ENCODE measurements at places on chromosomes 2 and 18.

GRCh38 chr2:37721201-37721560 is 49.7 kb upstream of the CDC42EP3 start:
- no peak overlapping the region for H3K4me3 ChIP-seq
- H3K36me3 ChIP-seq: no peaks in the 10 kb centered on the region
- DNase-seq: no peak
- no peak overlapping the region for H3K27ac ChIP-seq
- H3K27me3 ChIP-seq: peaks cover 14% of the 10 kb centered on the region

GRCh38 chr2:195428673-195429072 is 228.4 kb upstream of the SLC39A10 start:
- H3K27me3 ChIP-seq: no peaks in the 10 kb centered on the region
- peaks cover 4% of the 10 kb centered on the region for H3K36me3 ChIP-seq
- H3K27ac ChIP-seq: no peak overlapping the region

GRCh38 chr2:215914054-215914776 is 99.1 kb downstream of the MREG start:
- H3K4me3 ChIP-seq: no peak overlapping the region
- no peak overlapping the region for H3K27ac ChIP-seq
- H3K36me3 ChIP-seq: no peaks in the 10 kb centered on the region
- no peak for DNase-seq
- H3K27me3 ChIP-seq: peaks cover 9% of the 10 kb centered on the region

- peaks cover 7% of the 10 kb centered on the region for H3K36me3 ChIP-seq
- H3K4me3 ChIP-seq: no peak overlapping the region
- H3K27me3 ChIP-seq: peaks cover 12% of the 10 kb centered on the region
- H3K27ac ChIP-seq: no peak overlapping the region
- H3K4me1 ChIP-seq: peaks cover 3% of the 10 kb centered on the region
- DNase-seq: no peak
Measured at GRCh38 chr2:85723707-85724360, 29.7 kb downstream of the GNLY start.

DNA sequence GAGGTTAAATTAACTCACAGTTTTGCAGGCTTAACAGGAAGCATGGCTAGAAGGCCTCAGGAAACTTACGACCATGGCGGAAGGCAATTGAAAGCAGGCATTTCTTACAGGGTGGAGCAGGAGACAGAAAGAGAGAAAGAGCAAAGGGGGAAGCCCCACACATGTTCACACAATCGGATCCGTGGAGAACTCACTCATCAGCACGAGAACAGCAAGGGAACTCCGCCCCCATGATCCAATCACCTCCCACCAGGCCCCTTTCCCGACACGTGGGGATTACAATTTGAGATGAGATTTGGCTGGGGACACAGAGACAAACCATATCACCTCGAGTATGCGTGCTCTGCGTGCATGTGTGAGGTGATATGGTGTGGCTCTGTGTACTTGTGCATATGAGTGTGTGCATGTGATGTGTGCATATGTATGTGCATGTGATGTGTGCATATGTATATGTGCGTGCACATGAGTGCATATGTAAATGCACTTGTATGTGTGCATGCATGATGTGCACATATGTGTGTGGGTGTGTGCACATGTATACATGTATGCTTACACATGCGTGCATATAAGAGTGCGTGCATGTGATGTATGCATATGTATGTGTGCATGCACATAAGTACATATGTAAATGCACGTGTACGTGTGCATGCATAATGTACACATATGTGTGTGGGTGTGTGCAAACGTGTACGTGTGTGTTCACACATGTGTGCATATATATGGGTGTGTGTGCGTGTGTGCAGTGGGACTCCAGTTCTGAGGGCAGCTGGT is 108.7 kb upstream of the HDAC4 start:
- DNase-seq: no peak
- peaks cover 2% of the 10 kb centered on the region for H3K27me3 ChIP-seq
- H3K4me1 ChIP-seq: no peaks in the 10 kb centered on the region
- no peak overlapping the region for H3K27ac ChIP-seq
- no peak overlapping the region for H3K4me3 ChIP-seq

- peaks cover 25% of the 10 kb centered on the region for H3K27me3 ChIP-seq
- DNase-seq: no peak
- no peak overlapping the region for H3K4me3 ChIP-seq
- no peaks in the 10 kb centered on the region for H3K36me3 ChIP-seq
- no peaks in the 10 kb centered on the region for H3K4me1 ChIP-seq
Measured at GRCh38 chr2:60530660-60531281, 22.7 kb downstream of the BCL11A start.

GRCh38 chr2:128628206-128628605 is 309.5 kb upstream of the HS6ST1 start:
- peaks cover 54% of the 10 kb centered on the region for H3K27me3 ChIP-seq
- H3K27ac ChIP-seq: no peak overlapping the region
- H3K36me3 ChIP-seq: no peaks in the 10 kb centered on the region
- no peak for DNase-seq

GRCh38 chr2:25543939-25544338 is 129.4 kb downstream of the DTNB start:
- peaks cover 18% of the 10 kb centered on the region for H3K4me1 ChIP-seq
- peaks cover 2% of the 10 kb centered on the region for H3K27me3 ChIP-seq
- H3K27ac ChIP-seq: no peak overlapping the region
- H3K36me3 ChIP-seq: no peaks in the 10 kb centered on the region

DNA sequence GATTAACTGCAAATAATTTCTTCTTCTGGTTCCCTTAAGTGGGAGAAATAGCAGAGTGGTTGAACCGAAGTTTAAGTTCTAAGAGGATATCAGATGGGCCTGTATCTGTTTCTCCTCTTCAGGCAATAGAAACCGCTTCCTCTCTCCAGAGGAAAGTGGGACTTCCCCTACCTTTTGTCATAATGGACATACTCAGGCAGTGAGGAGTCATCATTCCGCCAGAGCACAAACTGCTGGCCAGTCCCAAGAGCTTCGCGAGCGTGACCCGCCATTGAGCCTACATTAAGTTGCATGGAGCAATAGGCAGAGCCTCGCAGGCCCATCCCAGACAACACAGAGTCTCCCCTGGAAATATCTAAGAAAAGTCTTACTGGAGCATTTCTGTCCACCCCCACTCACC is 158.9 kb downstream of the LDLRAD4 start:
- H3K27ac ChIP-seq: peak overlapping the region; percentile 95
- no peaks in the 10 kb centered on the region for H3K36me3 ChIP-seq
- H3K4me1 ChIP-seq: peaks cover 79% of the 10 kb centered on the region
- DNase-seq: peak; percentile 36
- H3K4me3 ChIP-seq: peak overlapping the region; percentile 74

GRCh38 chr2:85717308-85718008 is 23.3 kb downstream of the GNLY start:
- H3K36me3 ChIP-seq: peaks cover 7% of the 10 kb centered on the region
- H3K27me3 ChIP-seq: no peaks in the 10 kb centered on the region
- peaks cover 36% of the 10 kb centered on the region for H3K4me1 ChIP-seq
- H3K4me3 ChIP-seq: no peak overlapping the region

GRCh38 chr2:233353769-233354499 is at the start of gene DGKD:
Gene DGKD (plus strand): TSS chr2:233354494. CDS start chr2:233354519, 25 bp downstream.
- peaks cover 67% of the 10 kb centered on the region for H3K4me1 ChIP-seq
- peak within 1 kb of the TSS; percentile 90 for H3K27ac ChIP-seq
- peaks cover 21% of the 10 kb centered on the region for H3K36me3 ChIP-seq
- no peaks in the 10 kb centered on the region for H3K27me3 ChIP-seq
- peak within 1 kb of the TSS; percentile 87 for H3K4me3 ChIP-seq

- H3K27me3 ChIP-seq: no peaks in the 10 kb centered on the region
- H3K27ac ChIP-seq: no peak overlapping the region
- DNase-seq: no peak
- no peaks in the 10 kb centered on the region for H3K36me3 ChIP-seq
- no peak overlapping the region for H3K4me3 ChIP-seq
Measured at GRCh38 chr18:6885992-6886796, 156.7 kb downstream of the ARHGAP28 start.

- H3K4me3 ChIP-seq: no peak overlapping the region
- H3K36me3 ChIP-seq: no peaks in the 10 kb centered on the region
- peaks cover 11% of the 10 kb centered on the region for H3K27me3 ChIP-seq
- no peak for DNase-seq
- H3K4me1 ChIP-seq: no peaks in the 10 kb centered on the region
Measured at GRCh38 chr18:56538746-56539145, 99.6 kb downstream of the TXNL1 start.

- peaks cover 4% of the 10 kb centered on the region for H3K27me3 ChIP-seq
- no peak for DNase-seq
- no peak overlapping the region for H3K4me3 ChIP-seq
- no peak overlapping the region for H3K27ac ChIP-seq
- H3K36me3 ChIP-seq: no peaks in the 10 kb centered on the region
Measured at GRCh38 chr2:207813221-207813916, 43.7 kb upstream of the FZD5 start.

GRCh38 chr2:192002418-192002817 is 155.5 kb upstream of the CAVIN2 start:
- no peaks in the 10 kb centered on the region for H3K36me3 ChIP-seq
- no peaks in the 10 kb centered on the region for H3K4me1 ChIP-seq
- H3K27ac ChIP-seq: no peak overlapping the region
- DNase-seq: no peak

GRCh38 chr2:36380624-36381481 is 25.3 kb downstream of the CRIM1 start:
- peaks cover 12% of the 10 kb centered on the region for H3K36me3 ChIP-seq
- DNase-seq: no peak
- peaks cover 7% of the 10 kb centered on the region for H3K27me3 ChIP-seq
- no peak overlapping the region for H3K4me3 ChIP-seq

- peaks cover 20% of the 10 kb centered on the region for H3K27me3 ChIP-seq
- no peak overlapping the region for H3K4me3 ChIP-seq
- DNase-seq: no peak
- no peak overlapping the region for H3K27ac ChIP-seq
- H3K36me3 ChIP-seq: no peaks in the 10 kb centered on the region
Measured at GRCh38 chr2:127101756-127102477, 5.0 kb downstream of the BIN1 start.

DNA sequence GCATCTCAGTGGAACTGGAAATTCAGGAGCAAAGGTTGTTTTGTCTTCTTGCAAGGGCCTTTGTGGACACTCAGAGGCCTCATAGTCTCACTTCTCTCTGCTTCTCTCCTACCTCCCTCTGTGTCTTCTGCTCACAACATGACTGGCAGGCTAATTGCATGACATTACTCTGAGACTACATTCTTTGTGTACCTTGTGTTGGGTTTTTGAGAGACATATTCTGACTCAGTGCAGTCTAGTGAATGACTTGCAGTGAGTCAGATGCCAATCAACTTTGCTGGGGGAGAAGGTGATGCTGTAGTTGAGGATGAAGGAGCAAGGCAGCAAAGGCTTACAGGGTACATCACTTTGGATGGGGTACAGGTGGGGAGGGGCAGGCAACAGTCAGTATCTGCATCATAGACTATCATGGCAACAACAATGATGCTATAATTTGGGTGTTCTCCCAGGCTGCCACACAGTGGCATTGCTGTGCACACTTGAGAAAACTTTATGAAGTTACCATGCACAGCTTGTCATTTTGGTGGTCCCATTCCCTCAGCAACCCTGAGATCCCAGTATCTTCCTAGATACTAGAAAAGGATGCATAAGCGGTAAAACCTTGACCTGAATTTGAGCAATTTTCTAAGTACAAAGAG is 69.3 kb upstream of the SLC16A14 start:
- no peak for DNase-seq
- H3K4me1 ChIP-seq: no peaks in the 10 kb centered on the region
- peaks cover 7% of the 10 kb centered on the region for H3K27me3 ChIP-seq
- peaks cover 2% of the 10 kb centered on the region for H3K36me3 ChIP-seq
- H3K4me3 ChIP-seq: no peak overlapping the region

GRCh38 chr2:49029406-49029805 is 124.9 kb downstream of the FSHR start:
- H3K4me3 ChIP-seq: no peak overlapping the region
- H3K4me1 ChIP-seq: no peaks in the 10 kb centered on the region
- H3K27ac ChIP-seq: no peak overlapping the region

DNA sequence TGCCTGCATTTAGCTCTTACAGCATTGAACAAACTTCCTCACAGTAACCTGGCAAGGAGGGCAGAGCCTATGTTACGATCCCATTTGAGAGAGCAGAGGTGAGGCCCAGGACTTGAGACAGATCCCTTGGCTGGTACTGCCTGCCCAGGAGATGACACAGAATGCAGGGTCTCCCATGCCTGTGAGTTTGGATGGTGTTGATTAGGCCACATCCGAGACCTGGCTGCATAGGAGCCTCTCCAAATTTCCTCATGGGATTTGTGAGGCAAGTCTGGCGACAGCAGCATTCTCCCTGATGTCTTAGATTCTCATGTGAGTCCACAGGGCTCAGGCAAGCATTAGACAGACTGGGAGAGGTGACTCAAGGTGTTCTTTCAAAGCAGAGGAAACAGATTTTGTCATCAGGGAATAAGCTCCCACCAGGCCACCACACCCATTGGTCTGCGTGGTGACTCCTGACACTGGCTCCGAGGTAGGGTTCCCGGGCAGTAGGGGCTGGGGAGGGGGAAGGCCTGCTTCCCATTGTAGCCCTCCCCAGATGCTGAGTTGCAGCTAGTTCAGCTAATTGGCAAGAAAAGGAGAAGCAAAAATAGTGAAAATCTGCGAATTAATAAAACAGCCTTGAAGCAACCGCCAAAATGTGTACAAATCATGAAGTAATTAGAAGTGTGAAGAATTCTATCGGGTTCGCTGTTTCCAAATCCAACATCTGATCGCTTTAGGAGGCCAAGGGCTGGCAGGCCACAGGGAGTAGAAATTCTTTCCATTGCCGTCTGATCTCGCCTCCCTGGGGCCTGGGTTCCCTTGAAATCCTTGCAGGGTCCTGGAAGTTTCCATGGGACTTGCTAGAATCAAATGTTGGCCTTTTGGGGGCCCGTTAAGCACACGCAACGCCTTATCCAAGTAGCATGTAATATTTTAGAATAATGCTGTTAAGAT is 68.0 kb downstream of the MAPK4 start:
- H3K4me3 ChIP-seq: no peak overlapping the region
- H3K36me3 ChIP-seq: no peaks in the 10 kb centered on the region
- peaks cover 6% of the 10 kb centered on the region for H3K27me3 ChIP-seq
- H3K27ac ChIP-seq: no peak overlapping the region
- no peak for DNase-seq
- no peaks in the 10 kb centered on the region for H3K4me1 ChIP-seq

- no peak overlapping the region for H3K27ac ChIP-seq
- H3K27me3 ChIP-seq: no peaks in the 10 kb centered on the region
- peaks cover 19% of the 10 kb centered on the region for H3K4me1 ChIP-seq
- H3K36me3 ChIP-seq: peaks cover 55% of the 10 kb centered on the region
- DNase-seq: no peak
Measured at GRCh38 chr18:63336366-63337099, 17.0 kb upstream of the BCL2 start.

- no peaks in the 10 kb centered on the region for H3K4me1 ChIP-seq
- DNase-seq: no peak
- H3K27me3 ChIP-seq: peaks cover 20% of the 10 kb centered on the region
- H3K36me3 ChIP-seq: no peaks in the 10 kb centered on the region
Measured at GRCh38 chr18:48073211-48073930, 142.9 kb upstream of the SMAD2 start.

DNA sequence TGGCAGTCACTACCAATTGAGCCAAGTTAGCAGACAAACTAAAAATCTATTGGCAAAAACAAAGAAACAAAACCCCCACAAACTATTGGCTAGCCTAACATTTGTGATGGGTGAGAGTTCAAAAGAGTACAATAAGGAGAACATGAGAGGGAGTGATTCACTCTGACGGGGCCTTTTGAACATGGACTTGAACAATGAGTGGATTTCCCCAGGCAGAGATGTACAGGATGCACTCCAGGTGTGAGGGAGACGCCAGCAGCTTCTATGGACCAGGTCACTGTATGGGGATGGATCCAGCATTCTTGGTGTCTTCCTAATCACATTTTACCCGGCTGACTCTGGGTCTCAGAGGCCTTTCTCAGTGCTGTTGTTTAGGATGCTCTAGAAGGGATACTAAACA is 167.5 kb upstream of the SMAD2 start:
- H3K27me3 ChIP-seq: peaks cover 22% of the 10 kb centered on the region
- H3K36me3 ChIP-seq: no peaks in the 10 kb centered on the region
- no peak overlapping the region for H3K27ac ChIP-seq
- H3K4me1 ChIP-seq: no peaks in the 10 kb centered on the region
- DNase-seq: no peak

Measured in activated T-helper 1 cell treated with anti-CD3 and anti-CD28 coated beads, Interleukin-12 subunit alpha, Interleukin-12 subunit beta, Interleukin-2, Interleukin-4 antibody, amounts not matched to agents 30 ng/mL and 10 ng/mL and 1 ng/mL, durations not matched to agents 14 hours and 24 hours and 36 hours (primary cell).